ENCODE measurements at places on chromosomes 11 and 22.

DNA sequence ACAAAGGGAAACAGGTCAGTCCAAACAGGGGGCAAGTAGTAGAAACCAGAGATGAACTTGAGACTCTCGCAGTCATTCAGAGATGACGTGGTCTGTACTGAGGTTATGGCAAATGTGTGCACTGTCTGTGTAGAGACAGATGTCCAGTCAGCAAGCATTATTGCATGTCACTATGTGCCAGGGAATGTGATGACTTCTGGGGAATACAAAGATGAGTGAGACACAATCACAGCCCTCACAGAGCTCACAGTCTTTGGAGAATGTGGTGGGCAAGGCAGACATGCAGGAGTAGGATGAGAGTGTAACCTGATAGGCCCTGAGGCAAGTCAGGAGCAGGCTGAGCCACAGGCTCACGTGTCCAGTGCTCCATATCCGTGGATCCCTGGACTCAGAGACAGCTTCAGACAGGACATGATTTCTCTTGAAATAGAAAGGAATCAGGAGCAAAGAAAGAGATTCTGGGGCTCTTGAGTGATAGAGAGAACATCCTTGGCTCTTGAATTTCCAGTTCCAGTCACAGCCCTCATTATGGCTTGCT lies 550.7 kb downstream of the ETS1 start:
- DNase-seq, result no peak

GRCh38 chr11:9095421-9095820 lies 4.0 kb upstream of the SCUBE2 start:
- no peak for DNase-seq

- peak; percentile 74 for DNase-seq
Observed at GRCh38 chr11:11028017-11028692, 170.3 kb upstream of the ZBED5 start.

DNA sequence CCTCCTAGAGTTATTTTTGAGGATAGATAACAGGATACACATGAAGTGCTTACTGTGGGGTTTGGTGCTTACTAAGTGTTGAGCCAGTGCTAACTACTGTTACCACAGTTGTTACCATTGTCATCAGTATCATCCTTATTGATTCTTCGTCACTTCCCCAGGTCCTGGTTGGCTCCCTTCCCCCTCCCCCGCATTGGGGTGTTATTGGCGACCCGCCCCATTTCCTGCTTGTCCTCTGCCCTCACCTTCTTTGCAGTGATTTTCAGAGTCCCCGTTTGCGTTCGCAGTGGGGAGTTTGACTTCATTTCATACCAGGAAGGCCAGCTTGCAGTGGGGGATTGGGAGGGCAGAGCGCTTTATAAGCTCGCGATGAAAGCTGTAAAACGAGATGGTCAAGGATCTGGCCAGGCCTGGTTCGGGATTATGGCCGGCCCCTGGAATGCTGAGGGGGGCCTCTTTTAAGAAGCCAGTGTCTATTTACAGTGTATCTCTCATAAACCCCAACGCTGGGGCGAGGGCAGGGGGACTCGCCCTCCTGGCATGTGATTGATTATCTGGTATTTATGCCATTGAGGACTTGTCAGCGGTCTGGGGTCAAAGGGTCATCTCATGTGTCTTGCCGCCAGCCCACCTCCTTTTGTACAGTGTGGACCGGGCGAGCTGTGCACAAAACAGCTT lies 84.6 kb upstream of the NNMT start:
- no peak for DNase-seq

- DNase-seq, result no peak
Observed at GRCh38 chr11:45031912-45032519, 81.3 kb upstream of the TP53I11 start.

- DNase-seq, result peak; percentile 78
Observed at GRCh38 chr22:30044369-30044768, 35.9 kb upstream of the HORMAD2 start.

- no peak for DNase-seq
Observed at GRCh38 chr11:86671531-86672006, 847 bp downstream of the ME3 start.

DNA sequence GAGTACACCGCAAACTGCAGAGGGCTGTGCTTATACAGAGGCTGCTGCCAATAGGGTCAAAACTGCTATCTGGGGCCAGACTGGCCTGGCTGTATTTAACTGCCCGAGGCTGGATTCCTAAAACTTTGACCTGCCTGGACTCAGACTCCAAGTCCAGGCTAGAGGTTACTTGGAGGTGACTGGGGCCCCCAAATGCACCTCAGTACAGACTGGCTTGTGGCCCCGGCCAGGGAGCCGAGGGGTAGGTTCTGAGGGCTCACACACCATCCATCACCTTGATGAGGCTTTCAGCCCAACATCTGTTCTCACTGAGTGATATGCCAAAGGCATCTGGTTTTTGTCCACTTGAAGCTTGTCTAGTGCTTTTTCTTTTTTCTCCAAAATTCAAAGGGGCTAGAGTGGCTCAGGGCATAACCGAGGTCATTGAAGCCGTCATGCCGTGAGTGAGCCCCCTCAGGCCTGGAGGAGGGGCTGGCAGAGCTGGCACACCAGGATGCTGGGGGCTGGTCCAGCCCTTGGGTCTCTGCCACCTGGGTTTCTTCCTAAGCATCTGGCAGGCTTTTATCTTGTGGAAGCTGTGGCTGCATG lies 52.4 kb upstream of the TTLL12 start:
- DNase-seq, result no peak

DNA sequence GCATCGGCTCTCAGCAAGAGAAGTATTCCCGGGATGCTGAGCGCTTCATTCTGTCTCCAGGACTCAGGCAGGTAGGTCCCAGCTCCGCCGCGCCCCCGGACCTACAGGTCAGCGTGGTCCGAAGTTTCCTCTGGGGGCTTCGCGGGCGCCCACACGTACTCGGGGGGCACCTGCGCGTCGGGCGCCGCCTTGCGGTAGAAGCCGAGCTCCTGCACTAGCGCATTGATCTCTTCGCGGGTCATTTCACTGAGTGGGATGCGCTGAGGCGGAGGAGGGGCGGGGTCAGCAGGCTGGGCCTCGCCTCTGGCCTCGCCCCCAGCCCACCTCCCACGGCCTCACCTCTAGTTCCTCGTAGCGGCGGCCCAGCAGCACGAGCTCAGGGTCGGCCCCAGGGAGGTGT lies 2.5 kb downstream of the SELENOM start:
- no peak for DNase-seq

DNA sequence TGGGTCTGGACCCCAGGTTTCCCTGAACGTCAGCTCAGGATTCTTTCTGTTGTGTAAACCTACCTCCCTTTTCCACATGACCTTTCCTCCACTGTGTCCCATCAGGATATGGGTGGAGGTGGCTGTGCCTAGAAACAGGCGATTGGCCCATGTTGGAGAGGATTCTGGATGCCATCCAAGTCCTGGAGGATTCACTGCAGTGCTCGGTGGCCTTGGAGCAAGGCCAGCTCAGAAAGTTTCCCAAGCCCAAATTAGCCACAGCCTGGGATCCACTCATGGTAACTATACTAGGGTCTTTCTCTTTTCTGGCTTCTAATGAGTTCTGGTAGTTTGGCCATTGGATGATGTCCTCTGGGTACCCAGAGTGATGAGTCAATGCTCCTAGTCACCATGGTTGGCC lies 141.6 kb downstream of the SNX19 start:
- DNase-seq, result no peak

DNA sequence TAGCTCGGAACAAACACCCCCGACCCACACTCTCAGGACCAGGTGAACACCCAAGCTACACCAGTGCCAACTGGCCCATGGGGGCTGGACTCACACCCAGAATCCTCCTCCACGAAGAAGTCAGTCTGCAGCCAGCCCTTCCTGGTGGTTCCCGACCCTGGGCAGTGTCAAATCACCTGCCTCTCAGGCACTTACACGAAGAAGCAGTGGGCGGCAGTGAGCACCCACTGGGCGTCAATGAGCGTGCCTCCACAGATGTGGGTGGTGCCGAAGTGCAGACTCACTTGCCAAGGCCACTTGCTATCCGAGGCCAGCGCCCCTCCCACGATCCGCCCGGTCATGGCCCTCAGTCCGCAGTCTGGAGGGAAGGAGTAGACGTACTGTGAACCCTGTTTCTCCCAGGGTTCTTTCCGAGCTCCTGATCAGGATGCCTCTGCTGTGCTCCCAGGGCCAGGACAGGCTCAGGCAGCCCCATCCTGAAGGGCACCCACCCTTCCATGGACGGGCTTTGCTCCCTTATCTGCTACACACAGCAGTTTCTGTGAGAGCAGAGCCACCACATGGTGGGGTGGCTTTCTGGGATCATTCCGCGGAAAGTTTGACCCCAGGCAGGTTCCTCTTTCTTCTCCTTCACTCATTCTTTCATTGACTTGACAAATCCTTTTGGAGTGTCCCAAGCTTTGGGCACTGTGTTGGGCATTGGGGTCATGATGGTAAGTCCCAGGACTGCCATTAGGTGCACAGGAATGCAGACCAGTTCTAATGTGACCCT lies 19.4 kb downstream of the TMPRSS13 start:
- no peak for DNase-seq

GRCh38 chr11:107018902-107019493 lies 722 bp upstream of the GUCY1A2 start:
- no peak for DNase-seq

DNA sequence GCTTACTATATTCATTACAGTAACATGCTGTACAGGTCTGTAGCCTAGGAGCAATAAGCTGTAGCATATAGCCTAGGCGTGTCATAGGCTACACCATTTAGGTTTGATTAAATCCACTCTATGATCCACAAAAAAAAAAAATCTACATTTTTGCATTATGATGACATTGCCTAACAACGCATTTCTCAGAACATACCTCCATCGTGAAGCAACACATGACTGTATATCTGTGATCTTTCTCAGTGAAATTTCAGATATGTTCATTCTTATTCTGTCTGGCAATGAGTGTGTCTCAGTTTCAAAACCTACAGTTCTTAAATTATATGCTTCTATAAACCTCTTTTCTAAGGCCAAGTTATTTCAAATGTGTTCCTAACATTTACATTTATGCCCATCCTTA lies 140.3 kb downstream of the CADM1 start:
- no peak for DNase-seq

GRCh38 chr11:118198370-118198769 lies 21.9 kb upstream of the SCN2B start:
- DNase-seq, result no peak
